ENCODE measurements at places on chromosomes 6 and 20.
A peak's percentile ranks its signal among the peaks of the same experiment; 100 is the strongest.

DNA sequence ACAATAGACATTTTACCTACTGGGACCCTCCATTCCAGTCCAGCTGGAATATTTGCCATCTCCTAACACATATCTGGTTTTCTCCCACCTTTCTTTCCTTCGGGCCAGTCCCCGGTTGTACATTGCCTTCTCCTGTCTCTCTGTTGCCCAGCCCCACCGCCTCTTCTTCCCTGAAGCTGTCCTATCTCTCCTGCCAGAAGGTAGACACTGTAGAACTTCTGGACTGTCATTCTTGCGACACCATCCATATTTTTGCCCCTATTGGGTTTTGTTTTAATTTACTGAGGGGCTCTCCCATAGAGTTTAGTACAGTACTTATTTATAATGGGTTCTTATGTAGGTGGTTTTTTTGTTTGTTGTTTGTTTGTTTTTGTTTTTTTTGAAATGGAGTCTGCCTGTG is 4.9 kb downstream of the PTK7 start:
- DNase-seq = no peak

- peak; percentile 72 for DNase-seq
Measured at GRCh38 chr20:297098-297924, at the start of gene ZCCHC3. TSS of gene ZCCHC3 (plus strand) at chr20:297570. CDS start at chr20:297587, 17 bp downstream.

DNA sequence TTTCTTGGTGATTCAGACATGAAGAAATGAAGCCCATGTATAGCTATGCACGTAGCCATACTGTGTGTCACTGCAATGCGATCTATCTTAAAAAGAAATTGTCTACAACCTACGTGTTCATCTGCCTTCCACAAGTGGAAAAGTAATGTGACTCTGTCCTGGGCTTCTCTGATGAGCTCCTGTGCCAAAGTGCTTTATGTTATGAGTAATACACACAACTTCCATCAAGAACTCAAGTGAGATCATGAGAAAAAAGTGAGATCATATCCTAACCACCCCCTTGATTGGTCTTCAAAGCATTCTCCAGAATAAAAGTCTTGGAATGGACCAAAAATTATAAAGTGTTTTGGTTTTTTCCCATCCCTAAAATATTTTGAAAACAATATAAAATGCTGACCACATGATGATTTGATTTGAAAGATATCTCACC is 114.3 kb downstream of the DST start:
- DNase-seq = no peak

- DNase-seq = no peak
Measured at GRCh38 chr6:161533266-161533665, 259.4 kb upstream of the AGPAT4 start.

DNA sequence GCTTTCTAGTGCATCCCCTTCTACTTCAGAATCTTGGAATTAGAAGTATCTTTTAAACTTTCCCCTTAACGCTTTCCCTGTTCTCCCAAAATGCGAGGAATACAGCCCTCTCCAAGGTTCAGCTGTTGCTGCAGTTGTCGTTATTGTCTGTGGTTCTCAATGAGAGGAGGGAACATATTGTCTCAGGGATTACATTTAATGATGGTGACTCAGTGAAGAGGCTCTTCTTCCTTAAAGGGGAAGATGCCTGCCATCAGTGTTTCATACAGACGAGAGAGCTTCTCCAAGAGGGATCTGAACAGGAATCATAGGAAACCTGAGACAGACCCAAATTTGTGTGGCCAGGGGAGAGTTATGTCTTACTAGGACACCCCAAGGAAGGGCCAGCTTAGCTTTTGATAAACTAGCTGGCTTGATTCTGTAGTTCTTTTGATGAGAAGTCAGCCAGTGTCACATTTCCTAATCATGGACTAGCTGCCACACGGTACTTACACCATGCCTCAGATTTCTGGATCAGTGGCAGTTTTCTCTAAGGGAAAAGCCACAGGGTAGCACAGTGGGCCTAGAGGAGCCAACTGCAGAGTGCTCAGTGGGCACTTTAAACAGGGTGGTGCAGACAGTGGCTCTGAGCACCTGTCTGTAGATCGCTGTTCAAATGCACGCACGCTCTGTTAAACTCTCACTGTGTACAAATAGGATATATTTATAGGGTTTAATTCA is 59.7 kb upstream of the TMEM181 start:
- no peak for DNase-seq

- DNase-seq = no peak
Measured at GRCh38 chr6:44452725-44453124, 65.2 kb downstream of the CDC5L start.

DNA sequence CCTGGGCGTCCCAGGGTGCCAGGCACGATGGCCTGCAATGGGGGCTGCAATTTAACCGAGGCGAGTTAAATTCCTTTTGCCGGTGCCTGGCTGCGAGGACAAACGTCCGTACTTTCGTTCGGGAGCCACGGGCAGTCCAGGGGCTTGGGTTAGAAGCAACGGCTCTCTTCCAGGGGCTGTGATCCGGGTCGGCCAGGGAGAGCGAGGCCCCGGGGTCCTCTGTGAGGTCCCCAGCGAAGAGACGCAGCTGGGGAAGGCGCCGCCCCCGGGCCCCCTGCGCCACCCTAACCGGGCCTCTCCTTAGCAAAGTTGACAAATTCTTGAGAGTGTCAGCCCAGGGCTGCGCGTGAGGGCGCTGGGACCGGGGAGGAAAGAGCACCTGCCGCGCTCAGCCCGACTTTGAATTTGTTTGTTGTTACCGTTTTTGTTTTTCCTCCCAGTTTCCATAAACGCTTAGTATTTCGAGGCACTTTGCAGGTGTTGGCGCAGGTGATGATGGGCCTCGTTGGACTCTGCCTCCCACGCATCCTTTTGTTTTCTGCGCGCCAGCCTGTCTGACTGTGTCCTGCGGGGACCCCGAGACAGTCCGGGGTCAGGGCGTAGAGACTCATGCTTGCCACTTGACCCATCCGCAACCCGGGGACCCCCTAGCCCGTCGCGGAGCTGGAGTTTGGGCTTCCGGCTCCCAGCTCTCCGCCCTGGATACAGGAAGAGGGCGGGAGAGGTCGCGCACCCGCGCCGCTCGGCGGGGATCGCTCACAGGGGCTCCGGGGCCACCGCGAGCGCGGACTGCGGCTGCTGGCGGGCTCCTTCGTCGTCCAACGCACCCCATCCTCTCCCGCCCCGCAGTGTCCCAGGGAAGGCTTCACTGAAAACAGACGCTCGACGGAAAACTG is 5.8 kb downstream of the OLIG3 start:
- no peak for DNase-seq

GRCh38 chr6:157937916-157938315 is 43.7 kb upstream of the SYNJ2 start:
- no peak for DNase-seq

- no peak for DNase-seq
Measured at GRCh38 chr6:6811128-6812009, 222.8 kb downstream of the LY86 start.

All from activated CD4-positive, alpha-beta T cell treated with anti-CD3 and anti-CD28 coated beads for 1 hour (primary cell).